Activated CD8-positive, alpha-beta memory T cell treated with anti-CD3 and anti-CD28 coated beads for 4 hours (primary cell): ENCODE measurements at places on chromosomes 7 and 10.

GRCh38 chr7:70384024-70384423, 747.9 kb upstream of the GALNT17 start:
- DNase-seq: no peak

DNA sequence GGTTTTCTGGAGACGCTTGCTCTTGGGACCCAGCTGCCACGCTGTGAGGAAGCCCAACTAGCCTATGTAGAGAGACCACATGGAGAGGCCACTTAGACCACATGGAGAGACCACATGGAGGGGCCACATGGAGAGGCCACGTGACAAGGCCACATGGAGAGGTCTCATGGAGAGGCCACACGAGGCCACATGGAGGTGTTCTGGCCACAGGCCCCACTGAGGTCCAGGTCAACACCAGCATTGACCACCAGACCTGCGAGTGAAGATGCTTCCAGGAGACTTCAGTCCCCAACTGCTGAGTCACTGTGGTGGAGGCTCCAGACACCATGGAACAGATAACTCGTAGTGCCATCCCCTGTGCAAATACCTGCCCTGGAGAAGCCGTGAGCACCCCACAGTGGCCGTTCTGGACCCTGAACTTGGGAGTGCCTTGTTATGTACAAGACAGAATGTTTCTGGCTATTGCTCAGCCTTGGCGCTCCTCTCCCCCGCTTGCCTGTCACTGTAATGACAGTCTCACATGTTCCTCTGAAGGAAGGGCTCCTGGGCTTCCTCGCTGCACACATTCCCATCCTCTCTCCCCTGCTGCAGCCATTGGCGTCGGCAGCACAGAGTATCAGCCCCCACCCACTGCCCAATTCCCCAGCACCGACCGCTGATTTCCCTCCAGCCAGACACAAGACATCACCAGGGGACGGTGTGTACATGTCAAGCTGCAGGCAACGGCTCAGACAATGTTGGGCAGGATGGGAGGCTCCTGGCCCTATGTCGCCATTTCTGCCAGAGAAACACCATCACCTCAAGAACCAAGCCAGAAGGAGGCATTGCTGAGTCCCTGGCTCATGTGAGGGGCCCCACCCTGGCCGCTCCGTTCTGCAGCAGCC, 49.0 kb upstream of the TNRC18 start:
- DNase-seq: no peak

DNA sequence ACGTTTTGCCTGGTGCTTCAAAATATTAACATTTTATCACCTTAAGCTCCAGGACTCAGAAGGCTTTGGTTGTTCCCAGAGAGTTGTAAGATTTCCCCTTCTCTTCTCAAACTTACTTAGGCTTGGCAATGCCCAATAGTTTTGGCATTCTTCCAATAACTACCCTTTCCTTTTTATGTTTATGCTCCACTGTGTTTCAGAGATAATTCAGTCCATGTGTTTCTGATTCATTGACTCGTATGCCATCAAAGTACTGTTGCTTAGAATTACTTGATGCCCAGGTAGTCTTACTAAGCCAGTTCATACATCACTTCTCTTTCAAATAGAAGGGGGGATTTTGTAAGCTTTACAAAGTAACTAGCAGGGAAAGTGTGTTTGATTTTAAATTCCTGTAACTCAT, 66.6 kb downstream of the AGMO start:
- no peak for DNase-seq

- DNase-seq: no peak
These were observed 7.9 kb downstream of the CCDC3 start for GRCh38 chr10:12993595-12993994.

- DNase-seq: no peak
These were observed 519.6 kb downstream of the REEP3 start for GRCh38 chr10:64040781-64041180.

DNA sequence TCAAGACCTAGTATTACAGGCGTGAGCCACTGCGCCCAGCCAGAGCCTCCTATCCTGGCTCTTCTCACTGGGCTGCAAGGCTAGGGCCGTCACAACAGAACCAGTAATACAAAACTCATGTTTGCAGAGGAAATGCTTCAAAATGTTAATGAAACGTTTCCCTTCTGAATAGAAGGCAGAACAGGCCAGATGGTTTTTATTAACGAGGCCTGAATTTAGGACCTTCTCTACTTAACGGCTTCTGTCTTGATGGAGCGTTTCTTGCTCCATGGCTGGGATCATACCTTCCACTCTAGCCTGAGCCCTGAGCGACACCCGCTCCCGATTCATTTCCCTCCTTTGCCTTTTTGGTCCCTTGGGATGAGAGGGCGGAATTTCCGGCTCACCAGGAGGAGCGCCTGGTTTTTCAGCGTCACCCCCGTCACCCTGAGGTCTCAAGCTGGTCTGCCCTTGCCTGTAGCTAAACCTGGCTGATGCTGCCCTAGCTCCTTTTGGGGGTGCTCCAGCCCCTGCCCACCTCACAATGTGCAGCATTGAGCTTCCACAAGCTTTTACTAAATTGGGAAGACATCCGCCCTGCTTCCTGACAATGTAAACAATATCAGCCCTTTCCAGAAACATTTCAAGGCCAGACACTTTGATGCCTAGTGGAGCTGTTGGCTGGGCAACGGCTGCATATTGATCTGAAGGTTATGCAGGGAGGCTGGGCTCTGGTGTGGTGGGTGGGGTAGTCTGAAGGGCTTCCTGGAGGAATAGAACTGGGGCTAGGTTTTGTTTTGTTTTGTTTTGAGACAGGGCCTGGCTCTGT, 5.2 kb downstream of the CLIP2 start:
- no peak for DNase-seq

- no peak for DNase-seq
These were observed at the start of gene DENND2A for GRCh38 chr7:140640727-140641523. DENND2A (minus strand) TSS chr7:140640813; CDS start chr7:140602397, 38,416 bp downstream.

- DNase-seq: no peak
These were observed 36.0 kb downstream of the MALSU1 start for GRCh38 chr7:23335136-23335535.

GRCh38 chr10:7958442-7958841, 96.0 kb upstream of the GATA3 start:
- DNase-seq: no peak

DNA sequence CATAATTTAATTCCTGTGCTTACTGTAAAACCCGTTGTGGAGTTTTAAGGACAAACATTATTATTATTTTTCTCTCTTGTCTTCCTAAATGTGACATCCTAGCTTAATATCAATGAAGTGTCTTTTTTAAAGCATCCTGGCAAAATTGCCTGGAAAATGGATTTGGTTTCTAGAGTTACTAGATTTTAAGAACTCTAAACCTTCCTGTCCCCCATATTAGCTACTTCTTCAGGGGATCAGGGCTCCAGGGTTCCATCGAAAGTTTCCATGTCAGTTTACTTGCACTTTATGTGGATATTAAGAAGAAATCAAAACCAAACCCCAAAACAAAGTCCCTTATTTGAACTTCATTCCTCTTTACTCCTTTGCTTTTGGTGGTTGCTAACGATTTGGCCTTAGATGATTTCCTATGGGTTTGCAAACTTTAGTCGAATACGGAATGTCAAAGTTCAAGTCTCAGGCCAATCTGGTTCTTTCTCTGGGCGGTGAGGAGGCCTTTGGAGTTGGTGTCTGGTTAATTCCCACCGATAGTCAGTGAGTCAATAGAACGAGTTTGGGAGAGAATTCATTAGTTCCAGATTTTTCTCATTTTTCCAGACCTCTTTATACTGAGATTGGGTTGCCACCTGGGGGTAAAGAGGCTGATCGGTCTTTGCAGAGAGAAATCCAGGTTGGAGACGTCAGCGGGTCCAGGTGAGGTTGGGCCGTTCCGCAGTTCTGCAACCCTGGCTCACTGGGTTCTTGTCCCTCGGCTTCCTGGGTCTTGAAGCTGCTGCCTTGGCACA, 1.1 kb downstream of the CUX1 start:
- DNase-seq: no peak

DNA sequence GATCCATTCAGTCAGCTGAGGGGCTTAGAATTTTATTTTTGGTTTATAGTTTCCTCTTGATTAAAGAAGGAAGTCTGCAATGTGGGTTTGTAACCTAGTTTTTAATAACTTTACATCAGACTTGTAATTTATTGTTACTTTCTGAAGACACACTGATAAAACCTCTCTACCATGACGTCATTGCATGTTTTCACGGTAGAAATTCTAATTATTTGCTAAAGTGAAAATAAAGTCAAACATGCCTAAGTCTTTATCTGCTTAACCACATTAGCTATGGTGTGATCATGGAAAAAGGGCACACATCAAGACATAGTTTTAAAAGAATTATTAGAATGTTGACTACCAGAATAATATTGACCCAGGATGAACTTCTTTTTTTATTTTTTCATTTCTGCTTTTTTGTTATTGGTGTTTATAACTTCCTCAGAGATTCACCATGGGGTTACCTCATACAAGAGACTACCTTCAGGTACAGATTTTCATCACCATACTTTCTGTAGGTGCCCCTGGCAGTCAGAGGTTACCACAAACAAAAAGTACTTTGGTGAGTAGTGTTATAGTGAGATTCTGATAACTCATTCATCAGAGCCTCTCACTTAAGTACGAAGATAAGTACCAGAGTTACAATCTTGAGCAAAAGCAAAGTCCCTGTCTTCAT, 7.0 kb upstream of the PANK1 start:
- no peak for DNase-seq

DNA sequence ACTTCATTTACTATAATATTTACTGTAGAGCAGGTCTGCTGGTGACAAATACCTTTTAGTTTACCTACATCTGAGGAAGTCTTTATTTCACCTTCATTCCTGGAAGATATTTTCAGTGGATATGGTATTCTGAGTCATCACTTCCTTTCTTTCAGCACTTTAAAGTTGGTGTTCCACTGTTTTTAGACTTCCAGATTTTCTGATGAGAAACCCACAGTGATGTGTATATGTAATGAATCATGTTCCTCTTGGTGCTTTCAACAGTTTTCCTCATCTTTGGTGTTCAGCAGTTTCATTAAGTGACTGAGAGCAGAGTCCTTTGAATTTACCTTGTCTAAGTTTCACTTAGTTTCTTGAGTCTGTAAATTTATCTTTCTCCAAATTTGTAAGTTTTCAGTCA, 36.4 kb downstream of the COPG2 start:
- DNase-seq: no peak
